ENCODE measurements at places on chromosomes 12 and 14.

DNA sequence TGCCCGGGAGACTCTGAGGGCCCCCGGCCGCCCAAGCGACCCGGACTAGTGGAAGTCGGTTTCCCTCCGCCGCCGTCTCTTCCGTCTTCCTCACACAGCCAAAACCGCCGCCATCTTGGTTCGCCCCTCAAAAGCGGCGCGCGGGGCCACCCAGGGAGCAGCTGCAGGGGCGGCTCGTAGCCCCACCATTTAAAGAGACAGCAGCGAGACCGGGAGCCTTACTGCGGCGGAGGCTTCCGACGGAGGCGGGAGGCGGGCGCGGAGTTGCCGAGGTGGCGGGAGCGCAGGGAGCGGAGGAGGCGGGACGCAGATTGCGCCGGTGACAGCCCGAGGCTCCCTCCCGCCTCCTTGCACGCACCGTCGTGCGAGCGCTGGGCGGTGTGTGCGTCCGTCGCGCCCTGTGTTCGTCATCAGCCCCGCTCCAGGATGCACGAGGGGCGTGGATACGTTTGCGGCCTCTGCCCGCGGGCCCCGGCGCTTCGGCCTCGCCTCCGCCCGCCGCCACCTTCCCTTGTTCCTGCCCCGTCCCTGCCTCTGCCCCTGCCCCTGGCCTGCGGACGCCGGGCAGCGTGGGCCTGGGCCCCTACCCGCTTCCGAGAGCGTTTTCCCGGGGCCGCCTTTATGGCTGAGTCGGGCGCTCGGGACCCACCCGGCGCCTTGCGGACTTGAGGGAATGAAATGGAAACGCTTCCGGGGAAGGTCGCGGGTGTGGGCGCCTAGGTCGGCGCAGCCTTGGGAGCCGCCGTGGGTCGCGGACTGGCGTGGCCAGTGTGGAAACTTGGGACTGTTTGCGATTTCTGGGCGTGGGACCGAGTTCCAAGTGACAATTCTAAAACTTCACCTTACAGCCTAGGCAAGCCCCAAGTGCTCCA lies at the start of gene PPP4R3A:
Gene PPP4R3A, minus strand, starts transcription at position 140 of the 872 bp plus-strand sequence. CDS start 663 bp downstream, outside the sequence.
- DNase-seq: peak; percentile 97

DNA sequence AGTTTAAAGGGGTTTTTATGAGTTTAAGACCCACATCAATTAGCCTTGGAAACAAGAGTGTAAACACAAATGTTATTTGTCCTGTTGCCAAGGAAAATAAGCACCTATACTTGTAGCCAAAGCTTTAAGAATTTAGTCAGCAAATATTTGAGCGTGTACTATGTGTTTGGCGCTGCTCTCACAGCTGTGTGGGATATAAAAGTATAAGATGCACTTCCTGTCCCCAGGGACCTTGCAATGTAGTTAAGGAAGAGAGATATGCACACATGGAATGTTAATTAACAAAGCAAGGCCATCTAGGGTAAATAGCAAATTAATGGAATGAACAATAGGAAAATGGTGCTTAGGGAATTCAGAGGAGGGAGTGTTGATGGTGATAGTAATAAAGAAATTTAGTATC lies 134.9 kb upstream of the SRRM4 start:
- DNase-seq: no peak

DNA sequence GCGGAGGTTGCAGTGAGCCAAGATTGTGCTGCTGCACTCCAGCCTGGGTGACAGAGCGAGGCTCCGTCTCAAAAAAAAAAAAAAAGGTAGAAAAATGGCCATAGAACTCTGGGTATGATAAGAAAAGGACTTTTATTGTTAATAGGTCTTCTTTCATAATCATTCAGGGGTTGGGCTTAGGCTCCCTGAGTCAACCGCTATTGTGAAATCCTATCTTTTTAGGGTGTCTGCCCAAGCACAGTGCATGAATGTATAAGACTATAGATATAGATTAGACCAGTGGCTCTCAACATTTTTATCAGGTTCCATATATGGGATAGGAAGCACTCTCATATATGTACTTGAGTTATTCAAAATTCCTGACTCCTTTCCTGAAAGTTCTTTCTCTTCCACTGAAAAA lies 48.7 kb upstream of the USP15 start:
- DNase-seq: no peak

DNA sequence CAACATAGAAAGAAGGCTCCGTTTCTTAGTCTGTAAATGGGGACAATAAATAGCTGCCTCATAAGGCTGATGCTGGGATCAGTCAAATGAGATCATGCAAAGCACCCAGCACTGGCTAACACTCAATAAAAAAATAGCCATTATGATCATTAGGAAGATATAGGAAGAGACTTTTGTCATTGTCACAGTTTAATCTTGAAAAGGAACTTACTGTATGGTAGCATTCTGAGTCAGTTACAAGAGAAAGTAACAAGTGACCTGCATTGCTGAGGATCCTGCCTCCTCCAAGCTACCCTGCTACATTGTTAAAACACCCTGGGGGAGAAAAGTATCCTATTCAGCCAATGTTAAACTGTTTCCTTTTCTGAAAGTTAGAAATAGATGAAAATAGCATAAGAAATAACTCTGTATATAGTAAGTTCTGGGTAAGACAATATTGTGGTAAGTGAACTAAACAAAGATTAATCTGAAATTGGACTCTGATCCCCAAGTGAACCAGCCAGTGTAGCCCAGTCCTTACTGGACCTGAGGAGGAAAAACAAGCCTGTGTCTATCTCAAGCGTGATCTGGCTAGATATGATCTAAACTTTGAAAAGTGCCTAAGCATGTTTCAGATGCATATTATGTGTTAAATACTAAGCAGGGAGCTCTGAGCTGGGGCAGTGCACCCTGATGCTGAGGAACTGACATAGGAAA lies 3.6 kb upstream of the NUDT4 start:
- DNase-seq: no peak

DNA sequence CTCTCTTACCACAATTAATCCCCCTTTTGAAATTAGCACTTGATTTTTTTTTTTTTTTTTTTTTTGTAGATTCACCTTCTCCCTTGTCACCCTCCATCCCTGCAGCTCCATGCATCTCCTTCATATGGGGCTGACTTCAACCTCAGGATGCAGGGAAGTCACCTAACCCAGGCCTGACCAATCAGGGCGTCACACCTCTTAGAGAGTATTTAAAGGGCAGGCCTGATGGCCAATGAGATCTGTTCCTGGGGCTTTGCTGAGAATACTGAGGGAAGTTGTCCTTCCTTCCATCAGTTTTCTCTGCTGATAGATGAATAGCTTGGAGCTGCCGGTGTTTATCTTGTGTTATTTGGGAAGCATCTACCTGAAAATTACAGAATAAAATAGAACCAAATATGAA lies 1104.7 kb upstream of the TMEM132C start:
- no peak for DNase-seq

DNA sequence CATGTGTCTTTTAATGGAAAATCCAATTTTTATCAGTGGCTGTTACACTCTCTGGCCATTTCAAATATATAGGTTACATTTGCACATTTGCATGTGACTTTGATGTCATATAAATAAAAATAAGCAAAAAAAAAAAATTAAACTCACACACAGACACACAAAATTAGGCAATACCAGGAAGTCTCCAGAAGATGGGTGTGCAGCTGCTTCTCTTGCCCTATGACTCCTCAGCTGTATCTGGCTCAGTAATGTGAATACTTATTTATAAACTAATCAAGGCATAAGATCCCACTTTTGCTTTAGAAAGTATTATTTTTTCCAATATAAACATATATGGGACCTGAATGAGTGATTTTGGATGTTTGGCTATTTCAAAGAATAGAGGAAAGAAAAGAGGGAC lies 461.1 kb downstream of the LRIG3 start:
- no peak for DNase-seq

DNA sequence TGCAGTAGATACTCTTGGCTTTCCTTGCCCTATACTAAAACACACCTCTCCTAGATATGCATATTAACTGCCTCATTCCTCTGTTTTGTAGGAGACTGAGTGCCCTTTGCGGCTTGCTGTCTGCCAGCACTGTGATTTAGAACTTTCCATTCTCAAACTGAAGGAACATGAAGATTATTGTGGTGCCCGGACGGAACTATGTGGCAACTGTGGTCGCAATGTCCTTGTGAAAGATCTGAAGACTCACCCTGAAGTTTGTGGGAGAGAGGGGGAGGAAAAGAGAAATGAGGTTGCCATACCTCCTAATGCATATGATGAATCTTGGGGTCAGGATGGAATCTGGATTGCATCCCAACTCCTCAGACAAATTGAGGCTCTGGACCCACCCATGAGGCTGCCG lies 15.4 kb downstream of the TRAFD1 start:
- DNase-seq: no peak

GRCh38 chr14:102445641-102446040 lies 63.9 kb downstream of the ANKRD9 start:
- no peak for DNase-seq

GRCh38 chr12:94133964-94134795 lies 14.2 kb upstream of the PLXNC1 start:
- DNase-seq: peak; percentile 82

DNA sequence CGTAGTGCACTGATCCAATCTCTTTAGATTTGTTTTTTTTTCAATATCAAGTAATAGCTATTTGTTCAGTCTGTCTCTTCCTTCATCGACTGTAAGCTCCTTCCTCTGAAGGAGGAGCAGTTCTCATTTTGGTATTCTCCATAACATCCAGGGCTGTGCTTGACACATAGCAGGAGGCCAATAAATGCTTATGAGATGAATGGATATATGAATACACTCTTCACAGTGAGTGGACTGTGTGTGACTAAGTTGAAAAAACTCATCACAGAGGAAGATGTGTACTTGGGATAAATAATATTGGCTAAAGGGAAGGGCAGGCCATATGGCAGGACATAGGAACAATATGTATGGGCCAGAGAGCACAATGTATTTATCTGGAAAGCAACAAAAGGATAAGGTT lies 205.3 kb upstream of the PRICKLE1 start:
- no peak for DNase-seq

- DNase-seq: no peak
Observed at GRCh38 chr12:127396734-127397133, 870.2 kb upstream of the TMEM132C start.

DNA sequence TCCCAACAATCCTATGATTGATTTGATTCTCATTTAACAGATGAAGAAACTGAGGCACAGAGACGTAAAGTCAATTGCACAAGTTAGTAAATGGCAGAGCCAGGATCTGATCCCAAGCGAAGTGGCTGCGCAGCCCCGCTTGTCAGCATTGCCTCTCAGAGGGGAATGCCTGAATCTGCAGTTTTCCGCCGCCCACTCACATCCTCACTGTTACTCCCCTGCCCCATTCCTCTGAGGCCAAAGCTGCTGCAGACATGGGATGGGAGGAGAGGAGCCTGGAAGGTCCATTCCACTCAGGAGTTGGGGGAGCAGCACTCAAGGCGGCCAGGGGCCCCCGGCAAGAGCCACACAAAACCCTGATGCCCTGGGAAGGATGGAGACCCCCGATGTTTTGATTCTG lies 1.0 kb downstream of the NRIP2 start:
- no peak for DNase-seq

DNA sequence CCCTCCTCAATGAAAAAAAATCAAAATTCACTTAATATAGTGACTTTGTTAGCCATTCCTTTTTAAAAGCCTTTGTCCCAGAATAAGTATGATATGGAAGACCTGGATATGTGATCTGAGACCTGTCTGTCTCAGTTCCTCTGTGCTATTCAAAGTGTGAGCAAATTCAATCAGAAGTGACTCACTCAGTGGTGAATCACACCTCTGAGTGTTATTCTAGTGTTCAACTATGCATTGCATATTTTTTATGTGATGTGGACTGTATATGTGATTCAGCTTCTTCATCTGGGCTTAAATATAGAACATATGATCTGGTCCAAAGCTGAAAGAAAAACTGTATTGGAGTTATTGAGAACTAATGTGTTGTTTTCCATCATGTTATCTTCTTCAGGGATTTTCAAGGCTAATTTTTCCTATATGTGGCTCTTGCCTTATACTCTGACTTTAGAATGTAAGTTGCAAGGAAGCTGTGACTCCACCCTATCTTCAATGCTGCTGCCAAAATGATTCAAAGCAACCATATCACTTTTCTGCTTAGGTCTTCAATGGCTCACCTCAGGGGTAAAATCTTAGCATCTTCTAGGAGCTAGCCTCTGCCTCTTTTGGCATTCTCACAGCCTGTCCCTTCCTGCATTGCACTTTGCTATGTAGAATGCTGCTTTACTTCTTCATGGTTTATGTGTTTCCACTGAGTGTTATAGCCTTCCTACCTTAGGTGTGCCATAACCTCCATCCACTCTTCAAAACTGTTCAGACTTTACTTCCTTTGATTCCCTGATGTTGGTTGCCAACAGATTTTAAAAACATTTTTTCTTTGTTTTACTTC lies 169.8 kb downstream of the OTOGL start:
- no peak for DNase-seq

- DNase-seq: peak; percentile 89
Observed at GRCh38 chr14:75906680-75907280, 75.0 kb downstream of the TGFB3 start.

- DNase-seq: no peak
Observed at GRCh38 chr12:57225680-57226210, 3.8 kb upstream of the SHMT2 start.

- DNase-seq: no peak
Observed at GRCh38 chr12:130526813-130527212, 189.1 kb downstream of the PIWIL1 start.

DNA sequence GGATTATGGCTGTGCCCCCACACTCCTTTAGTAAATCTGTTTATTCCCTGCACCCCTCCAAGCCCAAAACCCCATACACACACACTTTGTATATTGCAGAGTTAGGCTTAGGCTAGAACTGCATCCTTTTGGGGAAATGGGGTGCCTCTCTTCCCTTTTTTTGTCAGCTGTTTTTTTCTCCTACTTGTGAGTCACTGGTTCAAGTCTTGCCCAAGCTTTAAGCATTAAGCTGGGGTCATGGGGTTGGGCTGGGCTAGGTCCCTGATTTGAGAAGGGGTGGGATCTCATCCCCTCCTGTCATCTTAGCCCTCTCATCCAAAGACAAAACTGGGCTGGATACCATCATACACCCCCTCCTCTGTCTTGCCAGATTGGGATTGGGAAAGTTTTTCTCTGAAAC lies 1.6 kb downstream of the LRP1 start:
- no peak for DNase-seq

DNA sequence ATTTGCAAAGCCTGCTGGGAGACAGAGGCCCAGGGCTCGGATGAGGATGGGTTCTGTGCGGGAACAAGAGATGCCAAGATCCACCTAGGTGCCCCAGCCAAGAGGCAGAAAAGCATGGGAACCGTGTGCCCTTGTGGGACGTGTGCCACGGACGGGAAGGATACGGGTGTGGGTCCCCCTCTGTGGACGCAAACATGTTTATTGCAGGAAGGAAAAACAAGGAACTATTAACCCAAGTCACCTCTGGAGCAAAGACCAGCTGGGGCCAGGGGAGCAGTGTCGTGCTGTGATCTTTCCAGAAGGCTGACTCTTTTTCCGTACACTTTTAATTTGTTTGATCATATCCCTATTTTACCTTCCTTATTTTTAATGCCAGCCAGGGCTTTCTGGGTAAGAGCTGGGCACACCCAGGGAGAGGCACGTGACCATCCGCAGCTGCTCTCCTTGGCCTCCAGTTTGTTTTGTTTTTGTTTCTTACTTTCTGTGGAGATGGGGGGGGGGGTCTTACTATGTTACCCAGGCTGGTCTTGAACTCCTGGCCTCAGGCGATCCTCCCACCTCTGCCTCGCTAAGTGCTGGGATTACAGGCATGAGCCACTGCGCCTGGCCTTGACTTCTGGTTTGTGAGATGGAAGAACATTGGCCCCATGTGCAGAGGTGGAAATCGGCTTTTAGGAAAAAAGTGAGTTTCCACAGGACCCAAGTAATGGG lies 20.7 kb downstream of the SCARB1 start:
- no peak for DNase-seq

GRCh38 chr14:33592297-33592696 lies 358.6 kb downstream of the EGLN3 start:
- no peak for DNase-seq

- no peak for DNase-seq
Observed at GRCh38 chr12:129357233-129357632, 504.0 kb downstream of the GLT1D1 start.
